Cerebellar cortex (tissue), 1 donor: ENCODE measurements at places on chromosomes 11 and 22.

DNA sequence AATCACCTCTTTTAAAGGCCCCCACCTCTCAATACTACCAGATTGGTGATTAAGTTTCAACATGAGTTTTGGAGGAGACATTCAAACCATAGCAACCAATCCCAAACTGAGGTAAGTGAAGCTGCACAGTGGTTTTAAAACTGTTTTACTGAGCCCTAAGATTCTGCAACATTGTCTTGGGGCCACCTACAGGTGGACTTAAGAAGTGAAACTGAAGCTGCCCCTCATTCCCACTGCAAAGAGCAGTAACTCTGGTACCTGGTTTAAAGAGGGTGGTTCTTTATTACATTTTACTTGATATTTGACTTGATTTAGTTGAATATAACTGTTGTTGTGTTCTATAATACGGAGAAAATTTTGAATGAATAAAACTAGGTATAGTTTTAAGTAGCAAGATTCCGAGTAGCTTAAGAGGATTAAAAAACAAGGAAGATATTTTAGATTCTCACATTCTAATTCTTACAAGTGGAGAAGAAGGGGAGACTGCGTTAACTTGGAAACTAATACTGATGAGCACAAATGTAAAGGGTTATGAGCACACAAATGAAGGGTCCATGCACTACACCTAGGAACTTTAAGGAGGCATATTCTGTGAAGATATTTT, 26.7 kb downstream of the SYT9 start:
- no peak for DNase-seq

GRCh38 chr22:22462813-22463567, 45.6 kb downstream of the ZNF280B start:
- peak; percentile 3 for DNase-seq

- DNase-seq, result no peak
Observed at GRCh38 chr11:60795291-60795690, 10.2 kb downstream of the MS4A10 start.

DNA sequence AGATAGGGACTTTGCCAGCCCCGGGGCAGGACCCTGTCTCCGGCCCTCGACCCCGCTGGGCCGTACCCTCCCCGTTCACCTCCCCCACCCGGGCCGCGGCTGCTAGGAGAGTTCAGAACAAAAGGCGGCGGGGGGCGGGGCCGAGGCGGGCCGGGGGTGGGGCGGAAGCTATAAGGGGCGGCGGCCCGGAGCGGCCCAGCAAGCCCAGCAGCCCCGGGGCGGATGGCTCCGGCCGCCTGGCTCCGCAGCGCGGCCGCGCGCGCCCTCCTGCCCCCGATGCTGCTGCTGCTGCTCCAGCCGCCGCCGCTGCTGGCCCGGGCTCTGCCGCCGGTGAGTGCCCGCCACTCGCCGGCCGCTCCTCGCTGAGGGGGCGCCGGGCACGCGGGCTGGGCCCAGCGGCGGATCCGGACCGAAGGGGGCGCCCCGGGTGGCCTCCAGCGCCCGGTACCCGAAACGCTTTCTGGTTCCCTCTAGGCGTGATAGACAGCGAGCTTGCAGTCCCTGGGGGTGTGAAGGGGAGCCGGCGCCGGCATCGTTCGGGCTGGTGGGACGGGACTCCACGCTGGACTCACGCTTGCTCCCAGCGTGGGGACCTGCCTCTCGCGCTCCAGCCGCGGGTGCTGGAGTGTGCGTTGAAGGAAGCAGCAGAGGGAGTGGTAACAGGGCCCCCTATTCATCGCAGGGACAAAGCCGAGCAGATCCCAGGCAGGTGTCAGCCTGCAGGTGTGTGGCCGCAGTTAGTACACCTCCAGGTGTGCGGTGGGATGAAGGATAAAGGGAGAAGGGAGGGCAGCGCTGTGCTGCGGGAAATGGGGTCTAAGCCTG, at the start of gene MMP11:
Gene MMP11, plus strand, starts transcription at position 201 of the 825 bp plus-strand sequence. Its CDS starts 22 bp downstream, at position 223.
- DNase-seq, result no peak

GRCh38 chr11:105538588-105538987, 71.3 kb upstream of the GRIA4 start:
- DNase-seq, result no peak

DNA sequence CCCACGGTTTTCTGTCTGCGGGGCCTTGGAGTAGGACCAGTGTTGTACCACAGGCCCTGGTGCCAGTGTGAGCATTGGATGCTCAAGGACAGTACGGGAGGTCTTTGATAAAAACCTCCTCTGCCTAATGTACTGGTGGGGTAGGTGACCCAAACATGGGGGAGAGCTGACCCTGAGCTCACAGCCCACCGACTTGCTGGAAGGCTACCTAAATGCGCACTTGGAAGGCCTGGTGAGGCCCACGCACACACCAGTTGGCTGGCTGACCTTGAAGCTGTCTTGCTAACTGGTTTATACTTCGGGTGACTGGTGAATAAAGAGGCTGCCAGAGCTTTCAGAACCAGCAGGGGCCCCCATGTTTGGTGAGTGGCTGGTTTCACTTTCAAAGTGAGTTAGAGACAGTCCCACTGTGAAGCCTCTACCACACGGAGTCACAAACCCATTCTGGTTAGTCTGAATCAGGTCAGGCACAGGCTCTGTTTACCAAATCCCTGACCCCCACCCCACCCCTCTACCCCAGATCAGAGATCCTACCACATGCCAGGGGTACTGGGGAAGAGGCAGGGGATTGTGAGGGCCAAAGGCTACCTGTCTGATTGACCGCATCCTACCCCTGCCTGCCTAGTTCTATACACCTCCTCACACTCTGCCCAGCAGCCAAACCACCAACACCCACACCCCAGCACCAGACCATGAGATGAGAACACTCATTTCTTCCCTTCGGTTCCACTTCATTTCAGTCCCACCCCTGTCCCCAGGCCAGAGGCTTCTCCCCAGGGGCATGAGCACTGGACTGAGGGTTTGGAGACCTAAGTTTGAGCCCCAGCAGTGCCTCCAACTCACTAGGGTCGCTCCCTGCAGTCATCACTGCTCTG, 12.7 kb upstream of the IL2RB start:
- DNase-seq, result no peak

GRCh38 chr22:44780876-44781449, 28.6 kb downstream of the ARHGAP8 start:
- no peak for DNase-seq

- DNase-seq, result no peak
Observed at GRCh38 chr11:708511-708910, 2.5 kb downstream of the EPS8L2 start.

- no peak for DNase-seq
Observed at GRCh38 chr11:8691601-8692000, 9.0 kb downstream of the RPL27A start.

- no peak for DNase-seq
Observed at GRCh38 chr22:32810555-32811133, 9.1 kb downstream of the TIMP3 start.

- peak; percentile 19 for DNase-seq
Observed at GRCh38 chr22:37077802-37078448, 26.4 kb downstream of the KCTD17 start.

- DNase-seq, result peak; percentile 72
Observed at GRCh38 chr11:66388780-66389386, 17.3 kb upstream of the SLC29A2 start.

DNA sequence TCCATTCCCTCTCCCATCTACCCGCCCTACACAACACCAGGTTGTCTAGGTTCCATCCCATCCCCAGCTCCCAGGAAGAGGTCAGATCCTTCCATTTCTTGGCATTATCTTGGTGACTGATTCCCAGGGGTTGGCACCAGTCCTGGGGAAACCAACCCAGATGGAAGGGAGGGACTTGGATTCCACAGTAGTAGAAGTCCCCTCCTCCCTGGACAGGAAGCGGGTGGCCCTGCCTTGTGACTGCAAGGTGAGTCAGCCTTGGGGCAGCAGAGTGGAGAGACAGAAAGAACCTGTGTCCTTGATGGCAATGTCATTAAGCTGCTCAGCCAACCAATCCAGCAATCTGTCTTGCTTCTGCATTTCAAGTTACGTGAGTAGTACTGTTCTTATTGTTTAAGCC, 26.5 kb downstream of the SYT13 start:
- DNase-seq, result peak; percentile 70

DNA sequence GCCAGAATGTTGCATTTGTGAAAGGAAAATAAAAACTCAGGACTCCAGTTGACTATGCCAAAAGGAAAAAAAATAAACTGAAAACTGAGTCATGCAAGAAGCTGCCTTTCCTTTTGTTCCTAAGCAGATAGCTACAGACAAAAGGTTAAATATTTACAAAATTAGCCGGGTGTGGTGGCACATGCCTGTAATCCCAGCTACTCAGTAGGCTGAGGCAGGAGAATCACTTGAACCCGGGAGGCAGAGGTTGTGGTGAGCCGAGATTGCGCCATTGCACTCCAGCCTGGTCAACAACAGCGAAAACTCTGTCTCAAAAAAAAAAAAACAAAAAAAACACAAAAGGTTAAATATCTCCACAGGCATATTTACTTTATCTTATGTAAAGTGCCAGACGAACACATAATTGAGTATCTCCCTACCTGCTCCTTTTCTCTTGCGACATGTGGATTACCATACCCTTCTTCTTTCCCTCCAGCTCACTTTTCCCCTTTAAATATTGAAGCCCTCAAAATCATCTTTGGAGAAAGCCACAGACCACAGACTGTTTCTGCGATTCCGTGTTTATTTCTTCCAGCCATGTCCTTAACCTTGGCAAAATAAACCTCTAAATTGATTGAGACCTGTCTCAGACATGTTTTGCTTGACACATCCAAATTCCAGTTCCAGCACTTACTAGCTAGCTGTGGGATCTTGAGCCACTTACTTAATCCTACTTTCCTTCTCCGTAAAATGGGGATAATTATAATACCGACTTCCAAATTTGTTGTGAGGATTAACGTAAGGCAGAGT, 2.3 kb upstream of the SMPD1 start:
- no peak for DNase-seq

DNA sequence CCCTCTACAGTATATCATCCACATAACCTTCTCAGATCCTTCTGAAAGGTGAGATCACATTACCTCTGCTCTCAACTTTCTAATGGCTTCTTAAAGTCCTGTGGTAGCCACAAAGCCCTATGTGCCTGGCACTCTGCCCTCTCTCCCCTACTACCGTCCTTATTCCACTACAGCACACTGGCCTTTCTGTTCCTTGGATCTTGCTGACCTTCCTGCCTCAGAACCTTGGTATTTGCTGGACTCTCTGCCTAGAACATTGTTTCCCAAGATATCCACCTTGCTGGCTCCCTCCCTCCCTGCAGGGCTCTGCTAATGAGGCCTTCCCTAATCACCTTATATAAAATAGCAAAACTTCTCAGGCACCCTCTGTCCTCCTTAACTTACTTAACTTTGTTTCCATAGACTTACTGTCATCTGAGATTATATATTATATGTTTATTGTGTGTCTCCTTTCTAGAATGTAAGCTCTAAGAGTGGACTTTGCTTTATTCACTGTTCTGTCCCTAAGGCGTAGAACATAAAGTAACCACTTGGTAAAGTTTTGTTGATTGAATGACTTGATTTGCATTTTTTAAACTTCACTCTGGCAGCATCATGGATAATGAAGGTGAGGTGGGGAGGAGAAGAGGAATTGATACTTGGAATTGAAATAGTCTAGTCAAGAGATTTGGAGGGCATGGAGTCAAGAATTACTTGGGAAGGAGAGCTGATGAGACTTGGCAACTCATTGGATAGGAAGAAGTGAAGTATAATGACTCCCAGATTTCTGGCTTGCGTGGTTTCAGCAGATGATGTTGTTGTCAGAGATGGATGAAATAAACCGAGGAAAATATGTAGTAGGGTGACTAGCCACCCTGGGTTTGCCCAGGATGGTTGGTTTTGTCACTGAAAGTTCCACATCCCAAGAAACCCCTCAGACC, 10.5 kb downstream of the POLD3 start:
- no peak for DNase-seq

GRCh38 chr11:102111787-102112508, 1.7 kb downstream of the YAP1 start:
- DNase-seq, result peak; percentile 26

DNA sequence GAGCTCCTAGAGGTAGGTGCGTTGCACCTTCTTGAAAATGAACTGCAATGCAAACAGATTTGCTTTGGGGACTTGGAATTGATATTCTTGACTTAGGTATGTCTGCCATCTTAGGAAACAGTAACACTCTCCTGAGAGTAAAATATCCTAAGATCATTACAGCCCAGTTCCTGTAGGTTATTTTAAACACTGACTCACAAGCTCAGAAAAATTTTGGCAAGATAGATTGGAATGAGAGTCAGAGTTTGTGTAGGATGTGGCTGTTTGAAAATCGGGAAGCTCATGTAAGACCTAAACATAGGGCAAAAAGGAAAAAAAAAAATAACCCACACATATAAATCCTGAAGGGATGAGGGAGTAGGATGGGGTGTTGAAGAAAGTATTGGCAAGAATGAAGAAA, 377.0 kb upstream of the LRRC4C start:
- no peak for DNase-seq

DNA sequence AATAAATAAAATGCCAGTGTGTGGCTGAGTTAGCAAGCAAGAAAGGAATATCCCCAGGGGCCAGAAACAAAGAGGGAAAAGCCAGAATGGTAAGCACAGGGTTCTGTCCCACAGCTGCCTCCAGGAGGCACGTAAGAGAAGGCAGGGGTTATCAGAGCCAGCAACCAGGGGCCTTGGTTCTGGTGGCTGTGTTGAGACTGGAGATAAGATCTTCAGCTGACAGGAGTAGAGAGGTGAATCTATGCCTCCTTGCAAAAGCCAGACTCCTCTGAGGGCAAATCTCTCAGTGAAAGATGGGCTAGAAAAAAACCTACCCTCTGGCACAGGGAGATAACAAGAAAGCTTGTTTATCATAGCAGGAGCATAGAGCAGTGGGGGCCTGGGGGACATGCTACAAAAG, 29.8 kb upstream of the NFAM1 start:
- no peak for DNase-seq

GRCh38 chr22:38040953-38041759, 16.0 kb upstream of the PICK1 start:
- no peak for DNase-seq

DNA sequence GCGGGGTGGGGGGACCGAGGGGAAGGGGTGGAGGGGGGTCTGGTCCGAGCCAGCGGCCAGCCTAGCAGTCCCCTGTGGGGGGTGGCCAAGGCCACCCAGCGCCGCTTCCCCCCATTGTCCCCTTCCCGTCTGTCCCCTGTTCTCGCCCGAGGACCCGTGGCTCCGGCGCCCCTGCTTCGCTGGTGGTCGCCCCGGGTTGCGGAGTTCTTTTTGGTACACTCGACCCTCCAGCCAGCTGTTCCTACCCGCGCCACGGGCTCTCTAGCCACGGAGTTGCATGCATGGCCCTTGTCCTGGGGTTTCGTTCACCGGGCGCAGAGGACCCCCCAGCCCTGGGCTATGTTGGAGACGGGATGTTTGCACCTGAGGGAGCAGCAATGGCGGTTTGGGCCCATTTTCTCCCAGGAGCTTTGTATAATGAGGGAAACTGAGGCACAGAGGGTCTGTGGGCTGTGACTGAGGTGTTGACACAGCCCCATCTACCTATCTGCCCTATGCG, 489 bp downstream of the RNF214 start:
- DNase-seq, result no peak
